ENCODE measurements at places on chromosomes 11 and 22. TPM values are rescaled to one million over a fixed set of nuclear protein-coding genes. Genes with fewer than 3 reads are reported as not detected.

- peaks cover 6% of the 10 kb centered on the region for H3K4me1 ChIP-seq
- H3K4me3 ChIP-seq = no peak overlapping the region
- H3K36me3 ChIP-seq = no peaks in the 10 kb centered on the region
- DNase-seq = no peak
These were observed 87.5 kb downstream of the TMEM135 start for GRCh38 chr11:87125257-87125656.

- DNase-seq = no peak
- H3K4me3 ChIP-seq = no peak overlapping the region
- no peak overlapping the region for H3K27ac ChIP-seq
- H3K4me1 ChIP-seq = no peaks in the 10 kb centered on the region
- H3K27me3 ChIP-seq = no peaks in the 10 kb centered on the region
- no peaks in the 10 kb centered on the region for H3K36me3 ChIP-seq
These were observed 515.0 kb downstream of the NTM start for GRCh38 chr11:131885431-131885830.

DNA sequence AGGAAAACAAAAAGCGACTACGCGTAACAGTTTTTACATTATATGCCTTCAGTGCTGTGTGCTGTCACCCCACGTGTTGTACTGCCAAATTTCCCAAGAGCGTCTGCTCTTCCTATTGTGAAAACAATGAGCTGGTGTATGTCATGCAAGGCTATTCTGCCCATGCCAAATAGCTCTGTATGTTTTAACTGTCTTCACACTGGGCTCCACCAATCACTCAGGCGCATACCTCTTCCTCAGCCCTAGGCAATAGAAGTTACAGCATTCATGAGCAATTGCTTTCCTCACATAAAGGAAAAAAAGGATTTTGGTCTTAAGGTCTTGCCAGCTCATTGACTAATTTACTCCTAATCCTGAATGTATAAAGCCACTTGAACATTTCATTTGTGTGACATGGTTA, 606.8 kb downstream of the NTM start:
- H3K36me3 ChIP-seq = no peaks in the 10 kb centered on the region
- H3K4me3 ChIP-seq = no peak overlapping the region
- H3K27me3 ChIP-seq = no peaks in the 10 kb centered on the region

DNA sequence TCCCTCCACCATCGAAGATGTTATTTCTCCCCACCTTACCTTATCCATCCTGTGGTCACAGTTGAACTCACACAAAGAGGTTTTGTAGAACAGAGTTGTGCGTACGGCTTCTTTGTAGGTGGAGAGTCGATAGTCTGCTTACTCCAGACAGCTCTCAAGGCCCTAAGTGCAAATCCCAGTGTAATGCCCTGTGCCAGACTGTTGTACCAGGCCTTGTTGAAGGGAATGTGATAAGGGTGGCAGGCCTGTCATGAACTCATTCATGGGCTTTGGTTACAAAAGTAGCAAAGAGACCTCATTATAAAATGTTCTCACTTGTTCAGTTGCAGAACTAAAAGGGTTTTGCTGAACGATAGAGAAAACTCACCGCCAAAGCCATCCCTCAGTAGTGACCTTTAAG, 288.7 kb upstream of the CADM1 start:
- no peaks in the 10 kb centered on the region for H3K4me1 ChIP-seq
- H3K36me3 ChIP-seq = no peaks in the 10 kb centered on the region
- H3K27me3 ChIP-seq = no peaks in the 10 kb centered on the region
- no peak overlapping the region for H3K4me3 ChIP-seq
- DNase-seq = no peak

- no peaks in the 10 kb centered on the region for H3K36me3 ChIP-seq
- H3K4me1 ChIP-seq = peaks cover 33% of the 10 kb centered on the region
- no peak overlapping the region for H3K27ac ChIP-seq
- DNase-seq = peak; percentile 38
- no peak overlapping the region for H3K4me3 ChIP-seq
These were observed 60.0 kb upstream of the PLET1 start for GRCh38 chr11:112320668-112321067.

DNA sequence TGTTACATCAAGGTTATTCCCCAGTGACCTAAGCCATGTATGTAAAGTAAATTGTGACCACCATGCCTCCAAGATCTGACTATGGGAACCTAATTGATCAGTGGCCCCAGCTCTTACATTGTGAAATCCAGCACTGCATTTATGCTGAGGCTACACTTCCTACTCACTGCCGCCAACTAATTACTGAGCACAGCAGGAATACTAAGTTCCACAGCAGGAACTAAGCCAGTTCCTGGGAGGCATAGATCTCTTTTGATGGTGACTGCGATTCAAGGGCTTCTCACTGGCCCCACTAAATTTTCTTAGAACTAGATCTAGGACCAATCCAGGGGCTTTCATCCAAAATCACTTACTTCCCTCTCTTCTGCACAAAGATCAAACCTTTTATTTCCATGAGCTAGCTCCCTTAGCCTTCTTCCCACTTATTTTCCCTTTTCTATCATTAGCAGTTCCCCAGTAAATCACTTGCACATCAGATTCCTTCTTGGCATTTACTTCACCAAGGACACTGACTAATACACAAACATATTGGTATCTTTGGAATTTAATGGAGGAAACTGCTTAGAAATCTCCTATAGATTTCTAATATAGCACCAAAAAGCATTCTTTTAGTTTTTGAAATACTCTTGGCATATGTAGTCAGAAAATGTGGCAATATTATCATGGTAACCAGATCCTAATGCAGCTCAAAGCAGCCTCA, 46.0 kb downstream of the CNTN5 start:
- H3K36me3 ChIP-seq = no peaks in the 10 kb centered on the region
- no peaks in the 10 kb centered on the region for H3K4me1 ChIP-seq
- no peaks in the 10 kb centered on the region for H3K27me3 ChIP-seq
- no peak overlapping the region for H3K27ac ChIP-seq
- DNase-seq = no peak
- H3K4me3 ChIP-seq = no peak overlapping the region

The CNIH2 gene
- total RNA-seq = not detected

The HTR3B gene
- not detected for total RNA-seq

The SPON1 gene
- total RNA-seq = 0.49 TPM

The SAA4 gene
- 3.9 TPM for total RNA-seq
